ENCODE measurements at places on chromosomes 16 and 17.

GRCh38 chr16:85650135-85650843, 37.2 kb downstream of the GSE1 start:
- DNase-seq = no peak

GRCh38 chr16:20298452-20298851, 28.9 kb downstream of the GP2 start:
- DNase-seq = no peak

DNA sequence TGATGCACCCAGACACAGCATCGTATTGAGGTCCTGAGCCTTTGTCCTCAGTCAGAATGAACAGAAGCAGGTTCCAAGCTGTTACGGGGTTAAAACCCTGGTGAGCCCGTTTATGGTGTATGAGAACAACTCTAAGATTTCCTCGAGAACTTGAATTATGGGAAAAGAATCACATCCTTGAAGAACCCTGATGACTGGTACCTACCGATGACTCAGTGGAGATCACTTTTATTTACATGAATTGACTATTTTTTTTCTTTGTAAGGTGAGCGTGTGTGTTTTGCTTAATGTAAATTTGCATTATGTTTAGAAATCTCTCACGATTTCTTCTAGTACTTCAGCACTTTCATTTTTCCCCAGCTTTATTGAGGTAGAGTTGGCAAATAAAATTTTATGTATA, 3.3 kb upstream of the KRTAP4-4 start:
- no peak for DNase-seq

GRCh38 chr17:35890774-35891155, 10.6 kb upstream of the CCL5 start:
- no peak for DNase-seq

GRCh38 chr16:8342276-8342675, 248.0 kb downstream of the TMEM114 start:
- DNase-seq = no peak

- DNase-seq = no peak
These were observed 148.1 kb downstream of the KCNJ2 start for GRCh38 chr17:70317421-70317820.

Measured in SK-N-MC (cell line).